Activated T-helper 2 cell treated with anti-CD3 and anti-CD28 coated beads, Interferon-gamma antibody, Interleukin-2, Interleukin-4, amounts not matched to agents 10 μg/mL and 5 μg/mL and 100 μg/mL, durations not matched to agents 14 hours and 24 hours and 36 hours (primary cell): ENCODE measurements at places on chromosomes 4 and X.

- no peak overlapping the region for H3K27ac ChIP-seq
- no peak for DNase-seq
- no peaks in the 10 kb centered on the region for H3K27me3 ChIP-seq
- peaks cover 45% of the 10 kb centered on the region for H3K4me1 ChIP-seq
- peaks cover 33% of the 10 kb centered on the region for H3K36me3 ChIP-seq
- H3K4me3 ChIP-seq, result no peak overlapping the region
These were observed 10.7 kb downstream of the SEC24B start for GRCh38 chr4:109444182-109444844.

DNA sequence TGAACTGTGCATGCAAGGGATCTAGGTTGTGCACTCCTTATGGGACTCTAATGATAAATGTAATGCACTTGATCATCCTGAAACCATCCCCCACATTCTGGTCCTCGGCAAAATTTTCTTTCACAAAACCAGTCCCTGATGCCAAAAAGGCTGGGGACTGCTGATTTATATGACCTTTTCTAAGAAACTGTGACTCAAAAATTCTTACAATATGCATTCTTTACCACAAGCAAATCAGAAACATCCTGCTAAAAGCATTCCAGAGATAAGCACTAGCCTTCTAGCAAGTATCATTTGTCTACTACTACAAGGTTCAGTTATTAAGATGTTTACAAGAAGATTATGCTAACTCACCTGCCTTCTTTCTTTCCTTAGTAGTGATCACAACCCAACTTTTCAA lies 166.5 kb upstream of the PCDH7 start:
- no peaks in the 10 kb centered on the region for H3K27me3 ChIP-seq
- H3K4me1 ChIP-seq, result no peaks in the 10 kb centered on the region
- H3K4me3 ChIP-seq, result no peak overlapping the region
- H3K27ac ChIP-seq, result no peak overlapping the region
- H3K36me3 ChIP-seq, result no peaks in the 10 kb centered on the region

GRCh38 chr4:8290701-8290970 lies 21.1 kb downstream of the HTRA3 start:
- H3K27me3 ChIP-seq, result no peaks in the 10 kb centered on the region
- H3K4me1 ChIP-seq, result no peaks in the 10 kb centered on the region
- no peak overlapping the region for H3K27ac ChIP-seq

- H3K27me3 ChIP-seq, result no peaks in the 10 kb centered on the region
- no peak overlapping the region for H3K27ac ChIP-seq
- H3K36me3 ChIP-seq, result no peaks in the 10 kb centered on the region
These were observed 280.3 kb upstream of the UGT8 start for GRCh38 chr4:114318309-114318708.

DNA sequence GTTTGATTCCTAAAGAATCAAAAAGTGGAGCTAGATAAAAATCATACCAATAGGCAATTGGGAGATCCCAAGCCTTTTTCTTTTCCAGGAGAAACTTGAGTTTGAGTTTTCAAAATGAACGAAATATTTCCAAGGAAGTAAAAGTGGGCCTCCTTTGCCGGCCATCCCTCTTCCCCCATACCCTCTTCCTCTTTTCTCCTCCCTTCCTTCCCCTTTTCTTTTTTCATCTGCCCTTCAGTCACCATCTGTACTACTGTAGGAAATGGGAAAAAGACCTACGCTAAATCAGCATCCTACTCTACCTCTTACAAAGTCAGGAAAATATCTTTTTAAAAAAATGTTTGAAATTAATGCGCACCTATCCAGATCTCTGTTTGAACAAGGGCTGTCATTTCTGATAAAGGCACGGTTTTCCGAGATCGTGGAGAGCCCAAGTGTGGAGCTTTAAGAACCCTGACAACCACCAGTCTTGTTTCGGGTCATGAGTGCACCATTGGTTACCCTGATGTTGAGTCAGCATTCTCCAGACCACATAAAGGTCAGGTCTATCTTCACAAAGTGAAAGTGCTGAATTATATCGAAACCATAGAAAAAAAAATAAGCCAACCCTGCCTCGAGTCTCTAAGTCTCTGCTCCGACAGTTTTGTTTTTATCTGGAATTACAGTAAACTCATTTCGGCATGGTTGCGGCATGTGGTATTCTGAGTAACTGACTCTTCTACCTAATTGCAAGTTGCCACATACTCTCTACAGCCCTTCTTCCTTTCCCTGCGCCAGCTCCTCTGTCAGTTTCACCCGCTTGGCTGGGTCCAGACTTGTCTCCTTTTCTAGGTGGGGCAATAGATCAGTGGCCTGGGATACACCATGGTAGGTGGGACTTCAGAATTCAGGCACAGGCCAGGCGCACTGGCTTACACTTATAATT lies 140.2 kb upstream of the KLF3 start:
- H3K27me3 ChIP-seq, result peaks cover 25% of the 10 kb centered on the region
- peak overlapping the region; percentile 57 for H3K27ac ChIP-seq
- no peak overlapping the region for H3K4me3 ChIP-seq
- peaks cover 11% of the 10 kb centered on the region for H3K4me1 ChIP-seq

DNA sequence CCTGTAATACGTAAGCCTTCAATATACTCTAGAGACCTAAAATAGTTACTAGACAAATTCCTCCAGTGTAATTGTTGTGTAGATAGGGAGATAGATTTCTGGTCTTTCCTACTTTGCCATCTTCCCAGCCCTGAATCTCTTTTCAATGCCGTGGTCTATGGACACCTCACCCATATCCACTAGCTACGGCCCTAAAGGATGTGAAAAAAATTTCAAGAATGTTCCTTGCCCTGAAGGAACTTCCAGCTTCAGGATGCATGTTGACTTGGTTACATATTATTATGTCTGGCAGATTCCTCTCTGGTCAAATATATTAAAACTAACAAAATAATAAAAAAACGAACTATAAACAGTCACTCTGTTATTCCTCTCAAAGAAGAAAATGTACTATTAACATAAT lies 52.4 kb upstream of the TSPAN5 start:
- H3K27me3 ChIP-seq, result peaks cover 2% of the 10 kb centered on the region
- peaks cover 22% of the 10 kb centered on the region for H3K4me1 ChIP-seq
- H3K36me3 ChIP-seq, result peaks cover 25% of the 10 kb centered on the region
